ENCODE measurements at places on chromosomes 4 and X.

- DNase-seq: no peak
Observed at GRCh38 chr4:38078590-38079421, 118.6 kb downstream of the PTTG2 start.

DNA sequence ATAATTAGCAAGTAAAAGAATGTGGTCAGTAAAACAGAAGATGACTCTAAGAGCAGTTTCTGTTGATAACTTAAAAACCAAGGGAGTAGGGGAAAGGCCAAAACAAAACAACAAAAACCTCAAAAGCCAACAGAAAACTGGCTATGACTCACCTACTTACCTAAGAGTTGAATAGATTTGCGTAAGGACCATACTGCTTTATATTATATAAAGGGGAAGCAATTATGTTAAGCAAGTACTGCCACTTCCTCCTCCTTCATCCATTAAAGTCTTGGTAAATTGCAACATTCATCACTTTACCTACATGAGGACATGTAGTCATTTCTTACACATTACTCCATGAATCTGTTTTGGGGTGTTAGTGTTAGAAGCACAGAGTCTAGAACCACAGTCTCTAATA, 85.9 kb upstream of the FAM47A start:
- no peak for DNase-seq

- no peak for DNase-seq
Observed at GRCh38 chr4:163665521-163666331, 171.2 kb downstream of the TMA16 start.

DNA sequence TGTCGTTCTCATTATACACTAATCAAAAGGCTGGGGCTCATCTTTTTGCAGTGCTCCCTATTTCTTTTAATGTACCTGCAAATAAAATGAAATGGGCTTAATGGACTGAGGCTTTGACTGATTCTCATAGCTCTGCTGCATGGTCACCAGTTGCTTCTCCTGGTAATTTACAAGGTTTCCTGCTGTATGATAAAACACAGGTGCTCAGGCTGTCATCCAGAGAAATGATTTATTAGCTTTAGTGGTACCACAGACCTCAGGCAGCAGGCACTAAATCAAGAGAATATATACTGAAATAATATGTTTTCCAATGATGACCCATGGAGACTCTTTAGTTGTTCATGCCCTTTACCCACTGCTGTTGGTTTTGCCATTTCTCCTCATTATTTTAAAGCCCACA, 137.7 kb downstream of the C4orf33 start:
- DNase-seq: no peak

DNA sequence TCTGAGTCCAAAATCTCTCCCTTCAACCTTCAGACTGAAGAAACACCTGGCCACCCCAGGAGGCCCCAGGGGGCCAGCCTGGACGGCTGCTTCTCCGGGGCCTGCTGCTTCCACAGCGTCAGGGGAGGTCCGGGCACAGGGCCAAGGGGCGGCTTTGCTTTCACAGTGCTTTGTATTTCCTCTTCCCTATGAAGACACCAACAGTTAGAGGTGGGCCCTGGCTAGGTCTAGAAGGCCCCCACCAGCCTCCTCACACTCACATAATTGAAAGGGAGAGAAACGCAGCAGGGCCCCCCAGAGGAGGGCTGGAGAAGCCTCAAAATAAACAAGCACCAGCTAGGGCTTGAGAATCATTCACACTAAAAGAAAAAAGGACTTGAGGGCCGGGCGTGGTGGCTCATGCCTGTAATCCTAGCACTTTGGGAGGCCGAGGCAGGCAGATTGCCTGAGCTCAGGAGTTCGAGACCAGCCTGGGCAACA, 17.8 kb downstream of the SCD5 start:
- no peak for DNase-seq

- DNase-seq: peak; percentile 47
Observed at GRCh38 chr4:98706200-98706813, 47.9 kb upstream of the TSPAN5 start.

DNA sequence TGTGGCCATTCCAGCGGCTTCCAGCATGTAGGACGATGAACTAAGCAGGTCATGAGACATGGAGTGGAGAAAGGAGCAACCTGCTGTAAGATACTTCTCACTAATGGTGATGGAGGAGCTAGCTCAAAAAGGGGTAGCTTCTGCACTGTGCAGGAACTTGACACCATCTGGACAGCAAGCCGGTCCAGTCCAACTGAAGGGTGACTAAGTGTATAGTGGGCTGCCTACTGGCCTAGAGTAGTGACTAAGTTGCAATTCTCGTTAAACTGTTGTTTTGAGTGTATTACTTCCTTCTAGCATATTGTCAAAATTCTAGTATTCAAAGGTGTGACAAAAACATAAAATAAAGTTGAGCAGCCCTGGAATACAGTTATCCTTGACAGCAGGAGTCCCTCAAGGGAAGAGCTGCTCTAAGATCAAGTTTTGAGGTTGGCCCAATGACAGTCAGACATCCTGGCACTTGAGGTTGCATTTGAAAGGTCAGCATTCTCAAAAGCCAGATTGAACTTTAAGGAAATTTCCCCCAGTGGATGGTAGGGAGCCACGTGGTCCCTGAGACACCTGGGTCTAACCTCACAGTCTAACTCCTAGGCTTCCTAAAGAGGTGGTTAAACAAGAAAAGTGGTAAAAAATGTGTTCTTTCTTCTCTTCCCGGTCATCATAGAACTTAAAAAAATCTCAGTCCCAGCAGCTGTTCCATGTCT, 8.0 kb downstream of the CETN2 start:
- no peak for DNase-seq

- DNase-seq: no peak
Observed at GRCh38 chr4:5365071-5366008, 314.1 kb downstream of the STK32B start.

- no peak for DNase-seq
Observed at GRCh38 chr4:184167576-184167975, 50.1 kb downstream of the ENPP6 start.

GRCh38 chr4:36332023-36332781, 50.8 kb downstream of the DTHD1 start:
- DNase-seq: no peak

DNA sequence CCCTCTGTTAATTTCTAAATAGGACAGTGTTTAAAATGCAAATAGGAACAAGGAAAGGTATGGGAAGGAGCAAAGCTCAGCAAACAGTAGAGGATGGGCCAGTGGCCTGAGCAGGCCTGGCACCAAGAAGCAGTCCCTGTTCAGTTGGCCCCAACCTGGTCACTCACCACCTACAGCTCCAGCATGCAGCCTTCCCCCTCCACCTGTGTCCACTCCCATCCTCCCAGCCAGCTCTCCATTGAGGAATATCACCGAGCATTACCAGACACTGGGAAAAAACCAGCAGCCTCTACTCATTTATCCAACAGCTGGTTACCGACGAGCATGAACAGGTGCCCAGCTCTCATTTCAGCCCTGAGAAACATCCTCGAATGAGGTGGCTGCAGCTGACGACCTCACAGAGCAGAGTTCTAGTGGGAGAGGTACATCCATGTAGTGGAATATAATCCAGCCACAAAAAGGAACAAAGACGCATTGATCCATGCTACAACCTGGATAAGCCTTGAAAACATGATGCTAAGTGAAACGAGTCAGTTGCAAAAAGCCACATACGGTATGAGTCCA, 25.6 kb downstream of the CD99L2 start:
- no peak for DNase-seq

DNA sequence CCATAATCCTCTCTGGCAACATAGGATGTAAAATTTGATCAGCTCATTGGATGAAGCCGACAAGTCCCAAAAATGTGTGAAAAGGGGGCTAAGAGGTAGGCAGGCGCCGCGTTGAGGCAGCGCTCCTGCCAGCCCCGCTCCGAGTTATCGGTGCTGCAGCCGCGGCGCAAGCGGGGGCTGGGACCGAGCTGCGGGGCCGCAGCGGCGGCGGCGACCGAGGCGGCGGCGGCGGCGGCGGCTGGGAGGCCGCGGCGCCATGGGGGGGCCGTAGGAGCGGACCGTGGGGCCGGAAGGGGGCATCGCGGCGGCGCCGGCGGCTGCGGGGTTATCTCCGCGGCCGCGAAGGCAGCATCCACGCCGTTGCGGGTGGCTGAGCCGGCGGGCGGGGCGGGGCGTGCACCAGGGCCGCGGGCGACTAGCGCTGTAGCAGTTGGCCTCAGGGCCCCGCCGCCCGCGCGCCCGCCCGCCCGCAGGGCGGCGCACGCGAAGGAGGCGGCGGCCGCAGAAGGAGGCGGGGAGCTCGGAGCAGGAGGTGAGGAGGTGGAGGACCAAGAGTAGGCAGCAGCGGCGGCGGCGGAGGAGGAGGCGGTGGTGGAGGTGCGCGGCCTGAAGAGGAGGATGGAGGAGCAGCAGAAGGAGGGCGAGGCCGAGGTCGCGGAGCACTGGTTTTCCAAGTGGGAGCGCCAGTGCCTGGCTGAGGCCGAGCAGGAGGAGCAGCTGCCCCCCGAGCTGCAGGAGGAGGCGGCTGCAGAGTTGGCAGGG, 126.0 kb upstream of the CXorf66 start:
- DNase-seq: no peak

- no peak for DNase-seq
Observed at GRCh38 chr4:108795733-108796132, 32.9 kb upstream of the ETNPPL start.

- DNase-seq: no peak
Observed at GRCh38 chrX:147917700-147918695, 6.3 kb downstream of the FMR1 start.

GRCh38 chr4:128107766-128108165, 46.7 kb downstream of the LARP1B start:
- DNase-seq: no peak

DNA sequence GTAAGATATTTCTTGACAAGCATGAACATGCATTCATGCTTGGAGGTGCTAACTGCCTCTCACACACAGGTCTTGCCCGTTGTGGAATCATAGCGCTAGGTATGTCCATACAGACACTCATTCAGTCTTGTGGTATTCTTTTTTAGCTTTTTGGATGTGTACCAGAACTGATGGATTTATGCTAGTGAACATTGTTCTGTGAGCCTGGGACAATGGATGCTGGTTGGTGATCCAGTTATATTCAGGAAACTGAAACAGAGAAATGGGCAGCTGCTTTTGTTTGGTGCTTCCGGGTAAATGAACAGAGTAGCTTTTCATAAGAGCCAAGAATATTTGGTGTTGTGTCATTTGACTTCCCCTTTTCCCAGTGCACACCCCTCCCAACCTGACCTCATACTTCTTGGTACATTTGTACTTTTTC, 78.9 kb upstream of the SLC4A4 start:
- DNase-seq: no peak

GRCh38 chr4:152073351-152074087, 312.7 kb upstream of the GATB start:
- no peak for DNase-seq

DNA sequence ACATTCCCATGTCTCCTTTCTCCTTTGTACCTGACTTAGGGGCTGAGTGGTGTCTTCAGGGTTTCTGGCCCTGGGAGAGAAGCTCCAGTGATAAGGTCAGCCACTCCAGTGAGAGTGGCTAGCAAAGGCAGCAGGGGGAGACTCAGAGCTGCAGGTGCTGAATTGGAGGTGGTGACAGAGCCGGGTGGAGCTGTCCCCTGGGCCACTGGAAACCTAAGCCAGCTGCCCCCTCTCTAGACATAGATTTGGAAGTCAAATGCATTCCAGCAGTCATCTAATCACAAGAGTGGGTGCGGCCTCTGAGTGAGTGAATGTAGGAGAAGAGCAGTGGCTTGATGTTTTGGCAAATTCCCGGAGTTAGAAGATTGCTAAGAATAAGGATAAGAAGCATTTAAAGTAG, 28.5 kb downstream of the TRIM2 start:
- no peak for DNase-seq

GRCh38 chrX:109344101-109344500, 137.8 kb downstream of the GUCY2F start:
- no peak for DNase-seq

DNA sequence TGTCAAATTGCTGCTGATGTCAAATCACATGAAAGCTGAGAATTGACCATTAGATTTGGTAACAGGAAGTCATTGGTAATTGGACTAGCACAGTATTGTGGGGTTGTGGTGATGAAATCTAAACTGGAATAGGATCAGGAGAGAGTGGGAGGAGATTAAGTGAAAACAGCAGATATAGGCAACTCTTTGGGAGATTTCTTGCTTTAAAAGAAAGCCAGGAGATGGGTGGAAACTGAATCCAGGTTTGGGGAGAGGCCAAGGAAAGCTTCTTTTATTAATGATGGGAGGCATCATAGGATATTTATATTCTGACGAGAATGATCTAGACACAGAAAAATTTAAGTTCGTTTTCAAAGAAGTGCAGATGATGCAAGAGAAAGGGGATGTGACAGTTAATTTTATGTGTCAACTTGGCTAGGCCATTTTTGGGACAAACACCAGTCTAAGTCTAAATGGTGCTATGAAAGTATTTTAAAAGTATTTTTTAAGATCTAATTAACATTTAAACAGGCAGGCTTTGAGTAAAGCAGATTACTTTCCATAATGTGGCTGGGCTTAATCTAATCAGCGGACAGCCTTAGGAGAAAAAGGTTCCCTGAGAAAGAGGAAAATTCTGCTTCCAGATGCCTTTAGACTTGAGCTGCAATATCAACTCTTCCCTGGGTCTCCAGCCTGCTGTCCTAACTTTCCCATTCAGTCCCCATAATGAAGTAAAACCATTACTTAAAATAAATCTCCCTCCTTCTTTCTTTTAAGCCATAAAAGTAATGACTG, 24.7 kb downstream of the SEC24D start:
- no peak for DNase-seq

- no peak for DNase-seq
Observed at GRCh38 chr4:122005064-122005755, 53.4 kb upstream of the TRPC3 start.

- no peak for DNase-seq
Observed at GRCh38 chr4:84678976-84679744, 96.2 kb downstream of the CDS1 start.

DNA sequence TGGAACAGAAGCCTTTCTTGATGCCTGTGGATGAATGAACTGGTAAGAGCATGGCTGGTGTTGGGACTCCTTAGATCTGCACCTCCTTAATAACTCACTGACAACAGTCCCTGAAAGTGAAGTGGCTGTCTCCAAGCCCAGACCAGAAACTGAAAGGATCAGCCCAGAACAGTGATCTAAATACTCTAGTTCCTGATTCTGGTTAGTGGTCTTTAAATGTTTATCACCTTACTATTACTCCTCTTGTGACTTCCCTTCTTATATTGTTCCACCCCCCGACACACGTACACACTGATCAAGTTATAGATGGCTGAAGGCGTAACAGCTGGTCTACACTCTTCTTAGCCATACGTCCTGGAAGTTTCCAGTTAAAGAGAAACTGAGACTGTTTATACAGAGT, 33.8 kb upstream of the ARMCX2 start:
- no peak for DNase-seq

GRCh38 chr4:118736900-118737299, 51.7 kb downstream of the METTL14 start:
- no peak for DNase-seq

DNA sequence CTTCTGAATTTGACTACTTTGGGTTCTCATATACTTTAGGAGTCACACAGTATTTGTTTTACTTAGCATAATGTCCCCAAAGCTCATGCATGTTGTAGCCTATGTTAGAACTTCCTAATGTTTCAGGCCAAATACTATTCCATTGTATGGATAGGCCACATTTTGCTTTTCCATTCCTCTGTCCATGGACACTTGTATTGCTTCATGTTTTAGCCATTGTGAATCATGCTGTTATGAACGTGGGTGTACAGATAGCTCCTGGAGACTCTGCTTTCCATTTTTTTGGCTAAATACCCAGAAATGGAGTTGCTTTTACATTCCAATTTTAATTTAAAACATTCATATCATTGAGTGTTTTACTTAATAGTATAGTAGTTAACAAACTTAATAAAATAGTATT, 54.5 kb downstream of the HTT start:
- DNase-seq: no peak

Measured in central memory CD8-positive, alpha-beta T cell (primary cell).